ENCODE measurements at places on chromosomes 5 and 9.

- no peak for DNase-seq
Measured at GRCh38 chr9:83132768-83133167, 69.8 kb upstream of the RASEF start.

GRCh38 chr5:1332461-1333001 is 12.4 kb downstream of the CLPTM1L start:
- DNase-seq = no peak

- no peak for DNase-seq
Measured at GRCh38 chr9:31776471-31776870, 608.0 kb upstream of the ACO1 start.

GRCh38 chr9:2559192-2560152 is 62.1 kb upstream of the VLDLR start:
- no peak for DNase-seq

DNA sequence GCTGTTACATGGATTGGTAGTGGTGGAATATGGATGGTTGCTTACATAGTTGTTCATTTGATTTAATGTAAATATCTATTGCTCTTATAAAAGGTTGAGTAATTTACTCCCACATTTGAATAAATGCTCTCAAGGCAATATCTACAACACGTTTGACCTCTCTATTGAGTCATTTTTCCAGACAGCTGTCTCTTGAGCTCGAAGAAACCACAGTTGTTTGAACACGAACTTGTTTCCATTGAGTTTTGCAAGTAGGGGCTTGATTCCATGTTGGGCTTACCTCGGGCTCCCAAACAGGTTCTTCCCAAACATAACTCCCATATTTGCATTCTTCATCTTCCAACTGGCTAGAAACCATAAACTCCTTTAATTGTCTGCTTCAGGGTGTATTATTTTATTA is 115.0 kb upstream of the HMHB1 start:
- no peak for DNase-seq

GRCh38 chr9:75086541-75087288 is 1.2 kb downstream of the NMRK1 start:
- peak; percentile 5 for DNase-seq
